Effector CD8-positive, alpha-beta T cell (primary cell): ENCODE measurements at places on chromosomes 5 and 9.
A peak's percentile ranks its signal among the peaks of the same experiment; 100 is the strongest.

- no peak for DNase-seq
These were observed 174.3 kb downstream of the EFNA5 start for GRCh38 chr5:107496466-107496865.

DNA sequence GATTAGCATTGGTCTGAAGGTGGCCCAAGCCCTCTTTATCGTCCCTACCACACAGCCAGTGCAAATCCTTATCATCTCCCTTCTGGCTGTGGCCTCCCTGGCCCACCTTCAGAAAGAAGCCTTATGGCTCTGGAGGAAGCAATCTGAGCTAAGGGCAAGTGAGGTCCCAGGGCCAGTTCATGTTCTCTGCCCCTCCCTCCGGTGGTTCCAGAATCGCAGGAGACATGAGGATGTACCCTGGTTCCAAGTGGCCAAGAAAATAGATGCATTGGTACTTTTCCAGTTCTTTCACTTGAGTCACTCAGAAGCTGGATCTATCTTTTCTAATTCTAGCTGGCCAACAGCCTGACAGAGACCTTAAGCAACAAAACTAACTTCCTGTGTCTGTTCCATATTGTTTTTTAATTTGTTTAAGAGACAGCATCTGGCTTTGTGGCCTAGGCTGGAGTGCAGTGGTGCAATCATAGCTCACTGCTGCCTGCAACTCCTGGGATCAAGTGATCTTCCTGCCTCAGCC, 60.7 kb downstream of the LHFPL2 start:
- DNase-seq, result no peak

- peak; percentile 38 for DNase-seq
These were observed at the start of gene KCNT1 for GRCh38 chr9:135701959-135702721. KCNT1 (plus strand) TSS chr9:135702185; CDS start chr9:135702259, 74 bp downstream.

DNA sequence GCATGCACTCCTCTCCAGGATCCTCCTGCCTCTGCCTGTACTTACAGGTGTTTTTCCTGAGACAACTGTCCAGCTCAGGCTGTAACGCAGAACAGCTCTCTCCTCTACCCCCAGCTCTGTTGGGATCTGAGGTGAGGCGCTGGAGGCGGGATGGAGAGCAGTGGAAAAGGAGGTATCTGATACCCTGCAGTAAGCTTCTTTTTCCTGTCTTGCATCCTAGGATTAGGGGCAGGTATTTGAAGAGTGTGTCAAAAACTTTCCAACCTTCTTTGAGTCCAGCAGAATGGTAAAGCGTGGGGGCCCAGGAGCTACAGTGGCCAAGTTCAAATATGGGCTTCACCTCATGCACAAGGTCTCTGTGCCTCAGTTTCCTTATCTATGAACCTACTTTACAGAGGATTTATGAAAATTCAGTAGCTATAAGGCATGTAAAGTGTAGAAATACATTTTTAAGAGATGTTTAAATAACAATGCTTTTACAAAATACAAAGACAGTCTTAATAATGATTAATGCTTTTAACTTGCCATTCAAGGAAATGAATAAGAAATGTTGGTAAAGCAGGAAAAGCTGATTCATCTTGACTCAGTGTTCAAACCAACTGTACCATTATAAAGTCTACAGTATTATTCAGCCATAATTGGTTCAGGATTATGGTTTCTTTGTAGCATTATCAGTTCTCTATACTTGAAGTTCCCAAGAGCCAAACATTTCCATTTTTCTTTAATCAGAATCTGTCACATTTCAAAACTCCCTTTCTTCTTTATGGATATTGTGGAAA, 26.1 kb downstream of the MAP1B start:
- no peak for DNase-seq

GRCh38 chr9:132005899-132006298, 73.8 kb downstream of the MED27 start:
- no peak for DNase-seq

GRCh38 chr9:28758341-28758740, 1185.1 kb upstream of the C9orf72 start:
- no peak for DNase-seq
